Breast epithelium (tissue), 4 donors: ENCODE measurements at places on chromosomes 7 and 10. TPM values are rescaled to one million over a fixed set of nuclear protein-coding genes. Genes with fewer than 3 reads are reported as not detected.

SFTPA1 gene
- not detected for total RNA-seq

SNCG gene
- total RNA-seq: 255 TPM

DNA sequence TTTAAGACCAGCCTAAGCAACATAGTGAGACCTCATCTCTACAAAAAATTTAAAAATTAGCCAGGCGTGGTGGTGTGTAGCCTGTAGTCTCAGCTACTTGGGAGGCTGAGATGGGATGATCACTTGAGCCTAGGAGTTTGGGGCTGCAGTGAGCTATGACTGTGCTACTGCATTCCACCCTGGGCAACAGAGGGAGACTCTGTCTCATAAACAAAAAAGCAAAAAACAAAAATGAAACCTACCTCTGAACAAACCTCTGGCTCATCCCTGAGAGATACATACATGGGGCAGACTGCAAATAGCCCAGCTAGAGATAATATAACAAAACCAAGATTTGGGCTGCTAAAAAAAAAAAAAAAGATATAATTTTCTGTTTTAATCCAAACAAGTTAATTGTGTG is 19.5 kb downstream of the C10orf67 start:
- H3K36me3 ChIP-seq: no peaks in the 10 kb centered on the region
- H3K27me3 ChIP-seq: no peaks in the 10 kb centered on the region
- no peak overlapping the region for H3K4me3 ChIP-seq
- DNase-seq: no peak
- H3K4me1 ChIP-seq: no peaks in the 10 kb centered on the region

GRCh38 chr7:24307326-24307725 is 23.3 kb downstream of the NPY start:
- H3K27ac ChIP-seq: no peak overlapping the region
- H3K27me3 ChIP-seq: no peaks in the 10 kb centered on the region
- H3K36me3 ChIP-seq: no peaks in the 10 kb centered on the region
- H3K4me1 ChIP-seq: no peaks in the 10 kb centered on the region
- H3K4me3 ChIP-seq: no peak overlapping the region

DNA sequence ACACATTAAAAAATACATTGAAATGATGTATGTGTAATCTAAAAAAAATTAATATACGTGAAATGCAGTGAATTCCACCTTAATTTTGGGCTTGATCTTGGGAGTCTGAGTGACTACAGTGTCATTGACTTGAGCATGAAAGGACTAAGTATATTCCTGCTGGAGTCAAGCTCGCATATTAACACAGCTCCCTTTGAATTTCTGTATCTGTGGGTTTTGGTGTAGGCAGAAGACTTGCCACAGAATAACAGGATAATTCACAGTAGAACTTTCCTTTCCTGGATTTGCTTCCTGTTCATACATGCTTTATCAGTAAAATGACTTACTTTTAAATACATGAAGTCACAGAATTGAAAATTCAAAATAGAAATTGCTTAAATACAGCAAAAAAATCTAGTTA is 55.3 kb downstream of the PPP1R9A start:
- H3K4me1 ChIP-seq: no peaks in the 10 kb centered on the region
- no peaks in the 10 kb centered on the region for H3K36me3 ChIP-seq
- H3K4me3 ChIP-seq: no peak overlapping the region
- H3K27me3 ChIP-seq: no peaks in the 10 kb centered on the region
- no peak for DNase-seq
